ENCODE measurements at places on chromosomes 6 and 20.
A peak's percentile ranks its signal among the peaks of the same experiment; 100 is the strongest.

DNA sequence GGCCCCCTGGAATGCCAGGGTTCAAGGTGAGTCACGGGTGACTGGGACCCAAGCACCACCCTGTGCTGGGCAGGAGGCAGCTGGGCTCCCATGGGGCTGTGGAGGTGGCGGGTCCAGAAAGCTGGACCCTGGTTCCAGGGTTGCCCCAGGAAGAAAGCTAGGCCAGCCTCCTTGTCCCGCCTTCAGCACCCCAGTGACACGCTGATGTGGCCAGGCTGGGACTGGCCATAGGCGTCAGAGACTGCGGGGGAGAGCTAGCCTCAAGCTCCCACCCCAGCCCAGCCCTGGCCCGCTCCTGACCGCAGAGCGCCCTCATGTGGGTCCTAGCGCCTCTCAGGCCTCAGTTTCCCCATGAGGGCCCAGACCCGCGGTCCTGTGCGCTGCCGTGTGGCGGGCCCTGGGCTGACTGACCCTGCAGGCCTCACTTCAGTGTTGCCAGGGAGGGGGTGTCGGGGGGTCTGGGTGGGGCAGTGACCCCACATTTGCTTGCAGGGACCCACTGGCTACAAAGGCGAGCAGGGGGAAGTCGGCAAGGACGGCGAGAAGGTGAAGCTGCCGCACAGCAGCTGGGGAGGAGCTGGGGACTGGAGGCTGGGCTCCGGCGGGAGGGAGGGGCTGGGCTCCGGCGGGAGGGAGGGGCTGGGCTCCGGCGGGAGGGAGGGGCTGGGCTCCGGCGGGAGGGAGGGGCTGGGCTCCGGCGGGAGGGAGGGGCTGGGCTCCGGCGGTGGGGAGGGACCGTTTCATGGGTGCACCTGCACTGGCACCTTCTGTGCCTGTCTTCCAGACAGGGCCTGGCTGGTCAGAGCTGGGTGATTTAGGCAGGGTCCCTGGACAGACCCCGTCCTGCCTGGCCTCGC, 7.9 kb downstream of the COL9A3 start:
- no peak for DNase-seq

DNA sequence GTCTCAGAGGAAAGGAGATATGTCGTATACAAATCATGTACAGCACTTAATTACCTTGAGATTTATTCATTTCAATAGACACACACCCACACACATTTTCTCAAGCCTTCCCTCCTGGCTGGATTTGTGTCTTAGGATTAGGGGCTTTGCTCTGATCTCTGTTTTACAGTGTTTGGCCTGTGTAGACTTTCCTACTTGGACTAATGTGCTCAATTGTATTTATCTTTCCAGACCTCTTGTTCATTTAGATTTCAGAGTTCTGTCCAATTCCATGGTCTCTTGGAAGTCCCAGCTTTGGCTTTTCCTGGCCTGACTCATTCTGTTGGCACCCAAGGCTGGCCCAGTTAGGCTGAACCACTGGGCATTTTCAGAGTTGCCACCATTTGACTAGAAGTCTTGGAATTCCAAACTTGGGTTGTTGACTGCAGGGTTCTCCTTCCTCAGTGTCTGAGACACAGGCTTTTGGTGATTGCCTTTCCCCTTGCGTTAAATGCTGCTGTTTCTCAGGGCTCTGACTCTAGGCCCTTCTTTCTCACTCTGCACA, 8.9 kb upstream of the RFPL4B start:
- no peak for DNase-seq

DNA sequence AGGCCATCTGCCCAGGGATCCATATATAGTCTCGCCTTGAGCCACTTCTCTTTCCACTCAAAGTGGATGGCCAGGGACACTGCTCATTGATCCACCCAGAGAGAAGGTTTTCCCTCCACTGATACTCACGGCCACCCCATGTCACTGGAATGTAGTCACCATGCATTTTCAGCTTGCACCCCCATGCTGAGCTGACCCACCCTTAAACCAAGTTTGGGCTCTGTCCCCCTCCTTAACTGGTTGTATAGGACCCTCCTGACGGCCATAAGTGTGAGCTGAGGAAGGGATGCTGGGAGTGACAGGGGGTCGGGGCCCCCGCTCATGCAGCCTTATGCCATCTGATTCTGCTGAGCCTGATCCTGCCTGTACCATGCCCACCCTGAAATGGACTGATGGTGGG, 25.7 kb downstream of the SUMO4 start:
- DNase-seq, result no peak

DNA sequence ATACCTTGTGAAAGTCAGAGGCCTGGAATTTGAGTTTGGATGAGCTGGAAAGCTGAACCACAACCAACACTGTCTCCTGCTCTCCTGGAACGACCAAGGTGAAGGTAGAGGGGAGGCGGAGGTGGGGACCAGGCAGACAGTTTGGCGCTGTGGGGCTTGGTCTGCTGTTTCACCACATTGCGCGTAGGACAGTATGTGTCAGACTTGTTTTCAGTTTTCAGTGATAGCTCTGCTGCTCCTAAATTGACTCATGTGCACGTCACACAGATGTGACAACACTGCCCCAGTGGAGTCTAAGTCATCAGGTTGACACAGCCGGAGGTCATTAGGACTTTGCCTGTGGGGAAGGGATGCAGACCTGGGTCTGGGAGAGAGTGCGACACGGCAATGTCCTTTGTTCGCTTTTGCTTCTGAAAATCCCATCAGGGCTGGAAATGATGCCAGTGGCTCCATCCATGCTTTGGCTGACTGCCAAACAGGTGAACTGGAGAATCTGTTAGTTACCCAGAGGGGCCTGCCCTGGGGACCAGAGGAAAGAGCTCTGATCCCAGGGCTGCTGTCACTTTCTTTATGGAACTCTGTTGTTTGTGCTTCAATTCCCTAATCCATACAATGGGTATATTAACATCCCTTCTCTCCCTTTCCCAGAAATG, 255.5 kb downstream of the CDC5L start:
- DNase-seq, result peak; percentile 78

DNA sequence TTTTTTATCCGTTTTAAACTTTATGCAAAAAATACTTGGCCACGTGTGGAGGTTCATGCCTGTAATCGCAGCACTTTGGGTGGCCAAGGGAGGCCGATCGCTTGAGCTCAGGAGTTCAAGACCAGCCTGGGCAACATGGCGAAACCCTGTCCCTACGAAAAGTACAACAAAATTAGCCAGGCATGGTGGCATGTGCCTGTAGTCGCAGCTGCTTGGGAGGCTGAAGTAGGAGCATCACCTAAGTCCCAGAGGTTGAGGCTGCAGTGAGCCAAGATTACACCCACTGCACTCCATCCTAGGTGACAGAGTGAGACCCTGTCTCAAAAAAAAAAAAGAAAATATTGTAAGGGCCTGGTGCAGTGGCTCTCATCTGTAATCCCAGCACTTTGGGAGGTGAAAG, 45.0 kb downstream of the CSE1L start:
- no peak for DNase-seq

- no peak for DNase-seq
Measured at GRCh38 chr6:164133095-164133494, 718.6 kb downstream of the QKI start.

GRCh38 chr6:144195671-144196270, 45.5 kb downstream of the STX11 start:
- no peak for DNase-seq

GRCh38 chr6:109187399-109188114, 92.2 kb downstream of the CEP57L1 start:
- peak; percentile 67 for DNase-seq

- no peak for DNase-seq
Measured at GRCh38 chr6:12710921-12711320, 5.6 kb upstream of the PHACTR1 start.

DNA sequence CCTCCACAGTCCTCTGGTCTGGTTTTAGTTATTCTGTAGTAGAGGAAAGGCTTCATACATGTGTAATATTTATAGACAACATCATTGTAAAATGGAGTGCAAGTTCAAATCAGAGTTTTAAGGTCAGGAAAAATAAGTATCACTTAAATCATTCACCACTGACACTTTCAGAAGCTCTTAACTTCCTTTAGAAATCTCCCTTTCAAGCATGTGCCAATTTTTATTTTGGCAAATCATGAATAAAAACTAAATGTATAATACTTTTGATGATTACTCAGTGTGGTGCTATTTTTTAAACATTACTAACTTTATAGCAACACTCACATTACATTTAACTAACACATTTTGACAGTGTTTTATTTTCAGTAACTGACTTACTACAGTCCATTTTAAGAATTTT, 112.2 kb downstream of the OGFRL1 start:
- no peak for DNase-seq

DNA sequence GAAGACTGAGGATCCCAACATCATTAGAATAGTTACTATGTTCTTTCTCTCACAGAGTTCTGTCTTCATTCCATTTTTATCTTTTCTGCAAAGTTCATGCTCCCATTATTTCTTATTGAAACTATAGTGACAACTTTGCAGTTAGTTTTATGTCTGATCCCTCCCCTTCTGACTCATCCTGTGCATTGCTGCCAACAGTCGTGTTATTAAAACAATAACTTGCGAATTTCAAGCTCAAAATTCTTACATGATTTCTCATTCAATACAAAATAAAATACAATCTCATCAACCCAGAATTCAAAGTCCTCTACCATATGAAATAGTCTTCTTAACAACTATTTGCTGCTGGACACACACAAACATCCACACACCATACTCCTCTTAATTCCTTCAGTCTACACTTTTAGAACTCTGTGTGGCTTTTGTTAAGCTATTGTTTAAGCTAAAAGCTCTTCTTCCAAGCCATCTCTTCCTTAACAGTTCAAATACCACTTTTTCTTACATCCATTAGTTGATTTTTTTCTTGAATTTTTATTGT, 261.4 kb upstream of the IRAK1BP1 start:
- no peak for DNase-seq

GRCh38 chr6:53513519-53513966, 31.4 kb downstream of the GCLC start:
- DNase-seq, result no peak

GRCh38 chr6:116338943-116339342, 31.8 kb upstream of the DSE start:
- no peak for DNase-seq

GRCh38 chr6:106751501-106752252, 122.3 kb downstream of the QRSL1 start:
- no peak for DNase-seq

GRCh38 chr6:72622094-72622940, 453 bp downstream of the KCNQ5 start:
- DNase-seq, result peak; percentile 77

- no peak for DNase-seq
Measured at GRCh38 chr20:733861-734260, 34.4 kb downstream of the SLC52A3 start.

GRCh38 chr6:3808759-3809514, 40.2 kb upstream of the FAM50B start:
- no peak for DNase-seq

GRCh38 chr20:24439737-24440387, 29.6 kb upstream of the SYNDIG1 start:
- no peak for DNase-seq

DNA sequence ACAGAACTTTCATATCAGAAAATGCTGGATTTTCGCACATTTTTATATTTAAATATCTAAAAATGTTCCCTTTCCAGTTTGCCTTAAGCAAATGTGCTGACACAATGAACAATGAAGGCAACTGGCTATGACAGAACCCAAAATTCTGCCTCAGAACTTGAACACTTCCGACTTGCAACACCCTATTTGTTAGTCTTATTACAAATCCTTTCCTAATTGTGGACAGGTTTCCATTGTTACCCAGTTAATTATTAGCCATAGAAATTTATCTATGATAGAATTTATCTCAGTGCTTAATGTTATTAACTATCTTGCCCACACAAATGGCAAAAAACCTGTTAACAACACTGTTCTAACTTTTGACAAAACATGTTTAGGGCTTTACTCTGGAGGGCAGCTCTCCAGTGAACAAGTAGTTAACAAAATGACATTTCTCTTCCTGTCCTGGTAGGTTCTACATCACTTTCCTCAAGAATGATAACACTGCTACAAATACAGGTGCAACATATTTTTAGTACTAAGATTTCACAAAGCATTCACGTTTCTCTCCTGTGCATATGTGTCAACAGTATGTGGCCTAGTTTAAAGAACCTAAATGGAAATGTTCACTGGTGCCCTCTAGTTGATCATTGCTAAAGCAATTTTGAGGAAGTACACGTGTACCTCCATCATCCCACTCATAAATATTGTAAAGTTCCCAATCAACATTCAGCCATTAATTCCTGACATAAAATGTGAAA, 58.4 kb downstream of the HIVEP2 start:
- DNase-seq, result no peak

- DNase-seq, result peak; percentile 29
Measured at GRCh38 chr20:17568972-17569521, 828 bp upstream of the DSTN start.

- DNase-seq, result no peak
Measured at GRCh38 chr6:21999012-21999528, 297.8 kb downstream of the PRL start.

GRCh38 chr6:47145212-47145611, 103.1 kb upstream of the ADGRF1 start:
- DNase-seq, result no peak

- DNase-seq, result no peak
Measured at GRCh38 chr20:50645253-50646068, 45.9 kb downstream of the RIPOR3 start.

DNA sequence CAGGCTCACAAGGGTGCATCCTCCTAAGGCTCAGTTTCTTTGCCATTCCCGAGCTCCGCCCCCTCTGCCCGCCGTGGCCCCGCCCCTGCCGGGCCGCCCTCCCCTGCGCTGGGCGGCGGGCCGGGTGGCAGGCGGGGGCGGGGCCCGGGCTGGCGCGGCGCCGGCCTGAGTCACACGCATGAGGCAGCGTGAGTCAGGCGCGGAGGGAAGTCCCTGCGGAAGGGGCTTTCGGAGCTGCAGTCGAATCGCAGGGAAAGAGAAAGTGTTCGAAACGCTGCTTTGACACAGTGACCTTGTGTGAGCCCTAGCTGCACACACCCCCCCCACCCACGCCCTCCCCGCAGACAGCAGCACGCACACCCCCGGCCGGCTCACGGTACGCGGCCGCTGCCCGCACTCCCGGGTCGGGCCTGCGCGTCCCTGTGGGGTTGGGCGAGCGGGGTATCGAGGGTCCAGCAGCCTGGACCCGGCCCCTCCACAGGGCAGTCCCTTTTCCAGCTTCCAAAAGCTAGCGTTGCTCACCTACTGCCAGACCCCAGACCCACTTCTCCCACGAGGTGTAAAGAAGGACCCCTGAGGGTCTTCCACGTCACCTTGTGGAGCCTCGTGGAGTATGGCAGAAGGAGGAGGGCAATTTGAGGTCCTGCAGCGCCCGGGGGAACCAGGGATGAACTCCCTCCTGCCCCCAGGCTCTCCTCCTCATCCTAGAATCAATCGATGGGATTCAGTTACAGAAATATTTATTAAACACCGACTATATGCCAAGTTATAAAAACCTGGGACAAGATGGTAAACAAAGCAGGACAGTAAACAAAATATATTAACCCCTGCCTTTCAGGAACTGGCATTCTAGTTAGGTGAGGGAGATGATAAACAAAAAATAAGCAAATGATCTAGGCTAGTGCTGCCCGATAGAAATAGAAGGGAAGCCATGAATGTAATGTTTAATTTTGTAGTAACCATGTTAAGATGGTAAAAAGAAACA, 12.4 kb upstream of the HMGA1 start:
- DNase-seq, result peak; percentile 96

GRCh38 chr6:118252474-118252873, 295.6 kb upstream of the PLN start:
- no peak for DNase-seq

- no peak for DNase-seq
Measured at GRCh38 chr6:23420659-23421350, 705.2 kb upstream of the NRSN1 start.

- DNase-seq, result no peak
Measured at GRCh38 chr6:76633259-76633658, 560.8 kb upstream of the IMPG1 start.
